ENCODE measurements at places on chromosomes 11 and 22.

GRCh38 chr11:2390725-2391151, 9.8 kb upstream of the TSSC4 start:
- no peak for DNase-seq

DNA sequence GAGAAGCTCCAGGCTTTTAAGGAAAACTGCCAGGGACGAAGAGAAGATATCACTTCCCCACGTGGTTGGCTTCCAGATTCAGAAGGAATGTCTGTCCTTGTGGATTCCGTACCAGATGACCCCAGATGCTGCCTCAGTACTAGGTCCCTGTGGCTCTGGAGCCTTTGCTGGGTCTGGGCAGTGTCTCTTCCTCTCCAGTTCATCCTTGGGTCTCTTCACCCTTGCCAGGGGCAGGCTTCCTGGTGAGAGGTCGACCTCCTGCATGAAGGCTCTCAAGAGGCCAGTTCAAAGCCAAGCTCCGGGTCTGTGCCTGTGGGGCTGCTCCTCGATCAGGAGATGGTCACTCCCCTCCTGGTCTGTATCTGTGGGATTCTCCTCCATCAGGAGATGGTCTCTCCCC, 74.7 kb upstream of the B3GAT1 start:
- no peak for DNase-seq

DNA sequence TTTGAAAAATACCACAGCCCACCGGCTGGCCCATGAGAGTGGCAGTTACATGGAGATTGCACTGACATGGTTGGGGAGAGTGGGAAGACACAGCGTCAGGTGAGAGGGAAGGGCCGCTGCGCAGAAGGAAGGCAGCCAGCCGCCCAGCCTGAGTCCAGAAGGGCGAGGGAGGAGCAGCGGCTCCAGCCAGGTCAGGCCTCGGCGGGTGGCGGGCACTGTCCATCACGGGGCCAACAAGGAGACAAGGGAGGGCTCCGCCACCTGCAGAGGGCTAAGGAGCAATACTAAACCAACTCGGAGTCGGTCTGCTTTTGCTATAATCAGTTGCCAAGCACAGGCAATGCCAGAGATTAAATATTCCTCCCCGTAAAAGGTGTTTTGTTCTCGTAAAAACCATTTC, 384.5 kb downstream of the TBC1D22A start:
- no peak for DNase-seq

DNA sequence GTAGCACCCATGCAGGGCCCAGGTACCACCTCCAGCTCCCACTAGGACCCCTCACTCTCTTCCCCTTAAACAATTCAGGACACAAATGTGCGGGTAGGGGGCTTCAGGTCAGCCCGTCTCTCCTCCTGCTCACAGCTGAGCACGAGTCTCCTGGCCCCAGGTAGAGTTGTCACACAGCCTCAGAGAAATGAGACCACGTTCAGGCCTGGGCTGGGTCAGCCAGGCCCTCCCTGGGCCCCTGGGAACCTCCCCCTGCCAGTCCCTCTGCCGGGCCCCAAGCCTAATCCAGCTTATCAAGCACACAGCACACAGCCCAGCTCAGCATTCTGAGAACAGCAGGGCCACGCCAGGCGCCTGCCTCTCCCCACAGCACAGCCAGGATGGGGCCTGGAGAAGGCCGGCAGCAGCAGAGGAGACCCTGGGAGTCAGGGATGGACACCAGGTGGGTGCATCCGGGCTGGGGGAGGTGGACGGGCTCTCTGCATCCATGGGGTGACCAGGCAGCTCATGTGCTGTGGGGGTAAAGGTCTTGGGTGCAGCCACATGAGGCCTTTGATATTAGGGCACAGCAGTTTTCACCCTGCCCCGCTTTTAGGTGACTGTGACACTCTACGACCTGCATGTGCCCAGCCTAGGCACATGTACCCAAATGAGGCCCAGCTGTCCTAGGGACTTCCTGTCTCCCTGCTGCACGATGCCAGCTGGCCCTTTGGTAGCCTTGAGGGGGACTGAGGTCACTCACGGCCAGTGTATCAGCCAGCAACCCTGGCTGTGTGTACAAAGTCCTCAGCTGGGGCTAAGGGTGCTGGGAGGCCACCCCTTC, 87.0 kb downstream of the MORC2 start:
- DNase-seq: no peak

GRCh38 chr11:104934594-104934993, 33.8 kb downstream of the CASP4 start:
- peak; percentile 32 for DNase-seq

DNA sequence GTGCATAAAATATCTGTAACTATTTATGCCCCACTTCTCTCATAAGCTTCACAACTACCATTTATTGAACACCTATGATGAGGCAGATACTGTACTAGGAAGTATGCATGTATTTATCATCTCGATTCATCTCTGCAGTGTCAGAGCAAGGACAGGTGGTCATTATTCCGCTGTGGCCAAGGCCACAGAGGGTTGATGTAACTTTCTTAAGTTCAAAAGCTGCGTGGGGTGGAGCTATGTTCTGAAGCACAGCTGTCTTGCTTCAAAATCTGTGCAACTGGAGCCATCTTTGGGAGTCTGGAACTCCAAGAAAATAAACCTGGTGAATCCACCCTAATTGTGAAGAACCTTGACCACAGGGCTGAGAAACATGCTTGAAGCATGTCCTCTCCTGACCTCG, 60.2 kb upstream of the HMGXB4 start:
- no peak for DNase-seq

GRCh38 chr11:13388741-13389140, 74.3 kb downstream of the BTBD10 start:
- no peak for DNase-seq

GRCh38 chr22:40396882-40397281, 26.5 kb downstream of the SGSM3 start:
- DNase-seq: no peak

DNA sequence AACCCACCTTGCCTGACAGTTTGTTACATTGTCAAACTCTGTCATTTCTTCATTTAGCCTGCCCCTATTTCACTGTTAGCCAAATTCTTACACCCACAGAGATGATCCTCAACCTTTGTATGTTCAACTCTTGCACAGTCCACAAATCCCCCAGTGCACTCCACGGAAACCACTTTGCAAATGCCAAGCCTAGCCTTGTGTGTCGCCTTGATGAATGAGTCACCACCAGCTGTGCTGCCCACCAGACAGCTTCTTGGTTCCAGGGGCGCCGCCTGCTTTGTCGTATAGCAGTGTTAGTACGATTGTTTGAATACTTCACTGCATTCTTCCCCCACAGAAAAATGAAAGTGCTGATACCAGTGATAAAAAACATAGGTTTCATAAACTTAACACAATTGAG, 686.3 kb downstream of the NTM start:
- no peak for DNase-seq

- no peak for DNase-seq
These were observed 29.6 kb downstream of the DHCR7 start for GRCh38 chr11:71418643-71419042.

GRCh38 chr11:92929246-92929645, 40.2 kb upstream of the MTNR1B start:
- no peak for DNase-seq

DNA sequence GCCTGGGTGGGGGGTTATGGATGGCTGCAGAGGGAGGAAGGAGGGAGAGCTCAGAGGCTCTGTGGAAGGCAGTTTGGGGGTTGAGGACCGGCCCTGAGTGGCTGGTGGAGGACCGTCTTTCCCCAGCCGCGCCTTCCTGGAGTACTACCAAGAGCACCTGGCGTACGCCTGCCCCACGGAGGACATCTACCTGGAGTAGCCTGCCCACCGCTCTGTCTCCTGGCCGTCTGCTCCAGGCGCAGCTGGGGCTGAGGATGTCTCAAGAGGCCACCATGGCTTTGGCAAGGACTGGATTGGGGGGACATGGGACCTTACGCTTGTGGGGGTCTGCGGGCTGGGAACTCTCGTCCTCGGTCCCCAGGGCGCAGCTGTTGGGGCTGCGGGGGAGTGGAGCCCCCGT, 10.0 kb downstream of the MAPK8IP2 start:
- DNase-seq: no peak

DNA sequence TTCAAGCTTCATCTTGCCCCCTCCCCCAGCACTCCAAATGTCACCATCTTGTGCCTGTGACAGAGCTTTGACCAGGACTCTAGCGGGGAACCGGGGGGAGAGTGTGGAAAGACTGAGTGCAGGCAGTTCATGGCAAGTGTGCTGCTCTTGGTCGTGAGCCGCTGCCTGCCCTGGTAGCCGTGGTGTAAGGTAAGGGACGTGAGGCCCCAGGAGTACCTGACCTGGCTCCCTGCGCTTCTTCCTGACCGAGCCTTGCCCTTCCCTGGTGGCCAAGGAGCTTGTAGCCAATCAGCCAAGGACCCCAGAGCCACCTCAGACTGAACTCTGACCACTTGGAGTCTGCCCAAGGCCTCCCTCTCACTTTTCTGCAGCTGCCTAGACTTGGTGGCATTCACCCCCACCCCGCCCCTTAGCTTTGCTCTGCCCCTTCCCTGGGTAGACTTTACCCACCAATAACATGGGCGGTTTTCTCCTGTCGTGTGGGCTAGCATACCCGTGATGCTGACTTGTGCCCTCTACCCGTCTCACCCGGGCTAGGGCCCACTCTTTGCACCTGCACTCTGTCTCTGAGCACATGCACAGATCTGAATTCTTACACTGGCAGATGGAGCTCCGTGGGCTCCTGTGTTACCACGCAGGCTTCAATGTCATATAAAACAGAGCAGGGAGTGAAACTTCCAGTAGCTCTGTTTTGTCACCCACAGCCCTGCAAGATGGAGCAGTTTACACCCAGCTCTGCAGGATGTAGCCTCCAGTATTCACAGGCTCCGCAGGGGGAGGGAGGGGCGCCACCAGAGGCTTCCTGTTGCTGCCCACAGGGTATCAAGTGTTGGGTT, 1.5 kb downstream of the DGKZ start:
- DNase-seq: peak; percentile 71

DNA sequence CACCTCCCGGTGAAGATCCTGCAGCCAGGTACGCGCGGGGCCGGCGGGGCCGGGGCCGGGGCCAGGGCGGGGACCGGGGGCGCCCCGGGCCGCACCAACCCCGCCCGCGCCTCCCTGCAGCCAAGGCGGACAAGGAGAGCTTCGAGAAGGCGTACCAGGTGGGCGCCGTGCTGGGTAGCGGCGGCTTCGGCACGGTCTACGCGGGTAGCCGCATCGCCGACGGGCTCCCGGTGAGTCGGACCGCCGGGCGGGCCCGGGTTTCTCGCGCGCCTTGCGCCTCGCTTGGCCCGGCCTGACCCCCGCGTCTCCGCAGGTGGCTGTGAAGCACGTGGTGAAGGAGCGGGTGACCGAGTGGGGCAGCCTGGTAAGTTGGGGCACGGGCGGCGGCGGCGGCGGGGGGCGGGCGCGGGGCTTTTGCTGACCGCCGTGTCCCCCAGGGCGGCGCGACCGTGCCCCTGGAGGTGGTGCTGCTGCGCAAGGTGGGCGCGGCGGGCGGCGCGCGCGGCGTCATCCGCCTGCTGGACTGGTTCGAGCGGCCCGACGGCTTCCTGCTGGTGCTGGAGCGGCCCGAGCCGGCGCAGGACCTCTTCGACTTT, 531 bp downstream of the PIM3 start:
- DNase-seq: peak; percentile 47

DNA sequence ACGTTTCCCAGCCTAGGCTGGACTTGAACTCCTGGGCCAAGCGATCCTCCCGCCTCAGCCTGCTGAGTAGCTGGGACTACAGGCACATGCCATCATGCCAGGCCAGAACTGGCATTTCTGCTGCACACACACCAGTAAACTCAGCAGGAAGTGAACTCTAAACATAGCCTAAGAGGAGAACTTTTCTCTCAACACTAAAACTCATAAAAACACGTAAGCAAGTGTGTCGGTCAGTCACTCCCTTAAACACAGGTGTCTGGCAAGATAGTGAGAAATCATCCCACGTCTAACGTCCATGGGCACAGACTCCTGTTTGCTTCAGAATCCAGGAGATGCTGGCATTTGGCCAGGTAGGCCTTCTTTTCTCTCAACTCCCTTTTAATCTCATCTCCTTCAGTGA, 104.8 kb downstream of the RPL27A start:
- no peak for DNase-seq

GRCh38 chr11:119776031-119776636, 47.1 kb upstream of the NECTIN1 start:
- DNase-seq: no peak
